ENCODE measurements at places on chromosomes 11 and 22.

GRCh38 chr11:45590743-45591142 is 74.7 kb downstream of the CHST1 start:
- no peak for DNase-seq

- DNase-seq = no peak
These were observed at the start of gene OR51A7 for GRCh38 chr11:4903484-4903883. OR51A7 (plus strand) TSS chr11:4903783; CDS start chr11:4907370, 3,587 bp downstream.

DNA sequence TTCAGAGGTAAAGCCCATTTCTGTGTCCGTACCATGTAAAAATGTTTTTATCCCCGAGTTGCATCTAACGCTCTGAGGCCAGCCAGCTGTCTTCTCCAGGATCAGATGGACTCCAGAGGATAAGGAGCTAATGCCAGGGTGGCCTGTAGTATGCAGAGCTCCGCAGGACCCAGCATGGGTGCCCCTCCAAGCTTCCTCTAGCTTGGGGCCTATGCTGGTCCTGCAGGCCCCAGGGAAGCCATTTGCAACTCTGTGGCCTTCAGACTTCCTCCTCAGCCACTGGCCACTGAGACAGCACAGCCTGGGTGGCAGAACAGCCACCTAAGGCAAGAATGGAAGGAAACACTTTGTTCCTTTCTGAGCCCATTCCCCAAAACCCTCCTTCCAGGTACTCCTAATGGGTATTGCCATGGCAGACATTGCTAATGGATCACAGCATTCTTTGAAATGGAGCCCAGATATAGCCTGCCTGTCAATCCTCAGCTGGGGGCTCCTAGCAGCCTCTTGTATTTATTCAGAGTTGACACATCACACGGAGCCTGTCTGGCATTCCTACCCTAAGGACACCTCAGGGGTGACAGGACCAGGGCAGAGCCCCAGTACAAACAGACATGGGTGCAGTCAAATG is 4.7 kb downstream of the ADA2 start:
- no peak for DNase-seq

DNA sequence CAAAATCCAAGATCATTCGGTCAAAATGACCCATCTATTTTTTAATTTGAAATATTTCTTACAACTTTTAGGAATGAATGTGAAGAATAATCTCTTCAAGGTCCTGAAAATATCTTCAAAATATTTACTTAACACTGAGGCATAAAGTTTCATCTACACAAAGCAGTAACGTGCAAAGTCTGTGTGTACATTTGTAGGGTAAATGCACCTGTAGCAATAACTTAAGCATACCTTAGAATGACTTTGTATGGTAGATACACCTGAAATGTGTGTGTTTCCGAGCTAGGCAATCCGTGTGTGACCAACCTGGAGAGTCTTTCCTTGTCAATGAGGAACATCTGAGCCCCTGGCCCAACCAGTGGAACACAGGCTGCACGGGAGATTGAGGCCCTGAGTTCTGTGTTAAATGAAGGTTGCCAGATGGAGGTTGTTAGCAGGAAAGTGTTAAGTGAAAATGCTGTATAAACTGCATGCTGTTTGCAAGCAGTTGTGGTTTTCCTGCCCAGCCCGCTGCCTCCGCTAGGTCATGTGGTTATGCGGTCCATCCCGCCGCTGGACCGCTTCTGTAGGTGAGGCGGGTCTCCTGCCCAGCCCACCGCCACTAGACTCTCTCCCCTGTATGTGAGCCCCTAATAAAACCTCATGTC is 7.6 kb upstream of the CTR9 start:
- no peak for DNase-seq

GRCh38 chr11:94880216-94880615 is 93.1 kb downstream of the CWC15 start:
- no peak for DNase-seq

- DNase-seq = no peak
These were observed 52.0 kb upstream of the TOP3B start for GRCh38 chr22:22034469-22035132.

DNA sequence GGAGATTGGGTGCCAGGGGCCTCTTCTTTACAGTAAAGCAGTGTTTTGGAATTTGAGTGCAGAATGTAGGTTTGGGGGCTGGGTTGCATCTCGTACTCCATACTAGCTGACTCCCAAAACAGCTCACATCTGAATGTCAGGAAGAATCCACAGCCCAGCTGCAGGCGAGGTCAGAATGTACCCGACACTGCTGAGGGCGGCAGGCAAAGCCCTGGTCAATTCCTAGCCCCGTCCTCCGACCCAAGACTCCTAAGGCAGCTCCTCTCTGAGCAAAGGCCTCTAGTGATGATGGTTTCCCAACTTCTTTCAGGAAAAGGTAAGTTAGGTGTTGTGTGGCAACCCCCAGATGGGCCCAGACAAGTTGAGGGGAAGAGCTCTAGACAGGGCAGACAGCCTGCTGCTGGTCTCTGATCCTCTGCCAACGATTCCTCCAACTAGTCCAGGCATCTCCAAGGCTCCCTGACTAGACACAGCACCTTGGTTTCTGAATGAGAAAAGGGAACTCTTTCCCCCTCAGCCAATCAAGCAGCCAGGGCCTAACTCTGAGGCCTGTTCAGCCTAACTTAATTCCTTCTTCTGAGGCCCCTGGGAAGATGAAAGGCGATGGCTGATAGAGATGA is 8.6 kb downstream of the LARGE2 start:
- DNase-seq = no peak

DNA sequence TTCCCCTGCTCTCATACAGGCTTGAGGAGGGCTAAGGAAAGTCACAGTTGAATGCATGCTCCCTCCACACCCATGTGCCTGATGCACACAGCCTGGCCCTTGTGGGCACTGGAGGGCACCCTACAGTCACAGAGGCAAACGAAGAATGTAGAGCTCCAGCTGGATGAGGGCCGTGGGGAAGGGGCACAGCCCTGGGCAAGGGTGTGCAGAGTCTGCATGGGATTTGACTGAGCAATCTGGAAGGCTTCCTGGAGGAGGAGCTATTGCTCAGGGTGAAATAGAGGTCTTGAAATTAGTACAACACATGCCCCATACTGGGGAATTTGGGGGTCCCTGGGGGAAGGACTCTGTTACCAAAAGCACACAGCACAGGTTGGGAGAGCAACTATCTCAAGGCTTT is 64.0 kb downstream of the KCNQ1 start:
- no peak for DNase-seq

- no peak for DNase-seq
These were observed 856.4 kb upstream of the LRRC4C start for GRCh38 chr11:42315846-42316245.

DNA sequence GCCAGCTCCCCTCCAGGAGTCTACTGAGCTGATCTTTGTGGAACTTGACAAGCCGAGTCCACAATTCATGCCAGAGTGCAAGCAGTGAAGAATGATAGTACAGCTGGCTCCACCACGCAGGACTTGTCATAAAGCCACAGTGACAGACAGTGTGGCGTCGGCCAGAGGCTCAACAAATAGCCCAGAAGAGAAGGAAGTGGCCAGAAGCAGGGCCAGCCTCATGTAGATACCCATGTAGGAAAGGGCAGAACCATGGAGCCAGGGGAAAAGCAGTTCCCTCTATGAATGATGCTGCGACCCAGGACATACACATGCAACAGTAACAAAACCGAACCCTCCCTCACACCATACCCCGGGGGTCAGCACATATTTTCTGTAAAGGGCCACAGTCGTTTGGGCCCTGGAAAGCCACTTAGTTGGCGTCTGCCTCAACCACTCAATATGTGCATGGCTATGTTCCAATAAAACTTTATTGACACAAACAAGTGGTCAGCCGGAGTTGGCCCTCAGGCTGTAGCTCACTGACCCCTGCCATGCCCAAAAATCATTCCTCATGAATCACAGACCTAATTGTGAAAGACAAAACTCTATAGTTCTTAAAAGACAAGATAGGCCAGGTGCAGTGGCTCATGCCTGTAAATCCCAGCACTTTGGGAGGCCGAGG is 161.4 kb downstream of the BRD1 start:
- no peak for DNase-seq

DNA sequence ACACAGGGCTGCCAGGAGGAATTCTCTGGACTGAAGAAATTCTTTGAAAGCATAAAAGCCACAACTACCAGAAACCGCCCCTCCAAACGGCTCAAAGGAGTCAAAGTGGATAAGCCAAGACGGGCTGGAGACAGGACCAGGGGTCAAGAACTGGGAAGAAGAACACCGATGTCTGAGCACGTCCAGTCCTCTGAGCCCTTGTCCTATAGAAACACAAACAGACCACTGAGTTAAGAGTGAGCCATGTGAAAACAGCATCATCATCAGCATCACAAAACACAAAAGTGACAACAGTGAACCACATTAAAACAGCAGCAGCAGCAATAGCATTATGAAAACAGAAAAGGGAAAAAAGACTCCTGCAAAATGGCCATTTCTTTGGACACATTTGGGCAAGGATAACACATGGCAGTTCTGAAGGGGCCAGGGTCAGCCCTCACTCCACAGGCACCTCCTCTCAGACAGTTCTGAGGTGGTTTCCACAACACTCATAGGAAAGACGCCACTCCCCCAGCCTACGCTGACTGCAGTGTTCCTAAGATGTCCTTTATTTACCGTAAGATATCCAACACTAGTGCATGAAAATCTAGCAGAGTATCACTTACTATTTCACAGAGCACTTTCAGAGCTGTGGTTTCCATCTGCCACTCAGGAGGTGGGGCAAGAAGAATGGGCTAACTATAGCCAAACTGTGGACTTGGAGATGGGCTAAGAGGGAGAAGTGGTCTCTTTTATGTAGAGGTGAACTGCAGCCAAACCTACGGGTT is 28.6 kb upstream of the YPEL1 start:
- DNase-seq = no peak

GRCh38 chr11:112219476-112220232 is 6.6 kb upstream of the PTS start:
- peak; percentile 81 for DNase-seq

- DNase-seq = peak; percentile 14
These were observed 31.1 kb upstream of the WT1 start for GRCh38 chr11:32466279-32466915.

GRCh38 chr22:29041408-29041807 is 20.2 kb downstream of the C22orf31 start:
- peak; percentile 72 for DNase-seq

- DNase-seq = no peak
These were observed 522.4 kb downstream of the TBC1D22A start for GRCh38 chr22:47284822-47285221.

DNA sequence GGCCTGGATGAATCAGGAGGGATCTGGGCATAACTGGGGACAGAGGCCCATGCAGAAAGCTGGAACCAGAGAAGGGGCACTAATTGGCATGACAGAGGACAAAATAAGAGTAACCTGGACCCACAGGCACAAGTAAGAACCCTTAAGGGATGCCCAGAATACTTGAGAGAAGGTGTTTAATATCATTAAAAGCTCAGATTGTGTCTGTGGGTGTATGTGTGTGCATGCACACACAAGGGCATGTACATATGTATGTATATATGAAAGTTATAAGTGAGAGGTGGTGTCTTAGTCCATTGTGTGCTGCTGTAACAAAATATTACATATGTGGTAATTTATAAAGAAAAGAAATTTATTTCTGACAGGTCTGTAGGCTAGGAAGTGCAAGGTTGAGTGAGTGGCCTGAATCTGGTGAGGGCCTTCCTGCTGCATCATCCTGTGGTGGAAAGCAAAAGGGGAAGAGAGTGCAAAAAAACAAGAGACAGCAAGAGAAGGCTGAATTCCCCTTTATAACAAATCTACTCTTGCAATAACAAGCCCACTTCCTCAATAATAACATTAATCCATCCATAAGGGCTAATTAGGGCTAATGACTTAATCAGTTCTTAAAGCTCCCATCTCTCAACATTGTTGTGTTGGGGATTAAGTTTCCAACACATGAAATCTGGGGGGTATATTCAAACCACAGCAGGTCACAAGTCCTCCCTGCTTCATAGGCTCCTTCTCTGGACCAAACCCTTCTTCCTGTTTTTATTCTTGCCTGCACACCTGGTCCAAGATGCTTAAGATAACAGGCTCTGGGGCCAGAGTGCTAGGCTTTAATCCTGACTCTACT is 68.3 kb upstream of the POU2AF2 start:
- no peak for DNase-seq

DNA sequence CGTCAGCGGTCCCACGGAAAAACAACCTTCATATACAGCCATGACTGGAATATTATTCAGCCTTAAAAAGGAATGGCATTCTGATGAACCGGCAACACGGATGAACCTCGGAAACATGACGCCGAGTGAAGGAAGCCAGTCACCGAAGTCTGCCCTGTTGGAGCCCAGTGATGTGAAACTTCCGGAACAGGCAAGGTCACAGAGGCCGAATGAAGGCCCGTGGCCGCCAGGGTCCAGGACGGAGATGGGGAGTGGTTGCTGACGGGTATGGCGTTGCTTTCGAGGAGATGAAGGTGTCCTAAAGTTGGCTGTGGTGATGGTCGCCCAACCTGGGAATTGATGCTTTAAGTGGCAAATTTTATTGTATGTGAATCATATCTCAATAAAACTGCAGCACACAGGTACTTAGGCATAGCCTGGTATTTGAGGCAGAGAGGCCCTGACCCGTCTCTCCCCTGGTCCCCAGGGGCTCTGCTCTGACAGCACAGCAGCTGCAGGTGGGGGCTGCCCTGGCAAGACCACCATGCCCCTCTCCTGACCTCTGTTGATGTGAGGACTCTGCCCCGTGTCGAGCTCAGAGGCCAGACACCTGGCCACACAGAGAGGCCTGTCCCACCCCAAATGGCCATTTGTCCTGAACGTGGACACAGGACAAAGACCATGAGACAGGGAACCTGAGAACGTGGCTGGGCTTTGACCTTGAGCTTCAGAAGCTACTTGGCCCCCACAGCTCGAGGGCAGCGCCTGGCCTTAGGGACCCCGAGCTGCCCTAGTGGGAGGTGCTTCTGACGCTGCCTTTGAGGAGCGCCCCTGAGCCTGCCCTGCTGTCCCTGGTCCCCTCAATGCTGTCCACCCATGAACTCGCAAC is 1090.8 kb downstream of the BRD1 start:
- no peak for DNase-seq

DNA sequence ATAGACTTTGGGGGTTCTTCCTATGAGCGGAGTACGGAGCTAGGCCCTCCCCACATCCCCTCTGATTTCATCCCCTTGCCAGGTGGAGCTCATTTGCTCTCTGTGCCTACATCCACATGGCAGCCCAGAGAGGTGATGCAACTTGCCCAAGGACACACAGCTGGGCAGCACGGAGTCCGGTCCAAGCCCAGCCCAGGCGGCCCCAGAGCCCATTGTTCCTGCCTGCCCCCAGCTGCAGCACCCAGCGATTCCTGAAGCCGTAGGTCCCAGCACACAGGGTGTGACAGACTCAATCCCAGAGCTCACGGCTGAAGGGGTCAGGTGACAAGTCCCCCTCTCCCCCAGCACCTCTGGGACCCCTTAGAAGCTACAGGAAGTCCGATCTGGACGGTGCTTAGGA is 22.2 kb upstream of the RFPL3 start:
- no peak for DNase-seq
